Stimulated activated CD4-positive, alpha-beta T cell treated with anti-CD3 and anti-CD28 coated beads, TNF-alpha, amount 100 ng/mL, for 1 hour (primary cell): ENCODE measurements at places on chromosomes 2 and 18.

DNA sequence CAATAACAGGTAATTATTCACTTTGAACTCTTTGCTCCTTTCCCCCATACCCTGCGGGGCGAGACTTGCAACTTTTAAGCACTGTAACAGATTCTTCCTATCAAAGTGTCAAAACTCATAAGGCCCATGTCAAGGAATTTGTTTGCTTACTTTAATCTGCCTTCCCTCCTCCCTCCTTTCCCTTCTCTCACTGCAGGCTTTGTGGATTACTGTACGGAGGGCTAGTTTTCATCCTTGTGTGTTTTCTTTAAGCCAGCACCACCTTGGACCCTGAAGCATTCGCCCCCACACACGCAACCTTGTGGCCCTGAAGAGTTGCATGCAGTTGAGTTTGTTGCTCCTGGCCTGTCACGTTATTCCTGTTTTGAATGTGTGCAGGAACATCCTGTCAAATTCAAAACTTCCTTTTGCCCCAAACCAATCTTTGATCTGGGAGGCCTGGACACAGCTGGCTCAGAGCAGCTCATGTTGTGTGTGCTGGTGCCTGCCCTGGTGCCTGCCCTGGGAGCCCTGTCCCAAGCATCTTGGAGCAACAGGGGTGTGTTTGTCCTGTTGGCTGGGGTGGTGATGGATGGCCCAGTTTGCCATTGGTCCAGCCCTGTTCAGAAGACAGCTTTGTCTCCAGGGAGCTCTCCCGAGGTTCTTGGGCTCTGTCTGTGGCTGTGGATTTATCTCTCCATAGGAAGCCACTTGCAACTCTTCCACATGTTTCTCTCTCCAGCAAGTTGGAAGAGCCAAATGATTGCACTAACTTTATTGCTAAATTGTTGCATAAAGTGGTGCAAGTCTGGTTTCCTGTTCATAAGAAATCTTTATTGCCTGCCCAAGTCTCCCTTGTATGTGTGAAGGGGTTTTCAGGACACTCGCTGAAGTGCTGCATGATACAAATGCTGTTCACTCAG lies 199.6 kb downstream of the VAPA start:
- no peak for DNase-seq

DNA sequence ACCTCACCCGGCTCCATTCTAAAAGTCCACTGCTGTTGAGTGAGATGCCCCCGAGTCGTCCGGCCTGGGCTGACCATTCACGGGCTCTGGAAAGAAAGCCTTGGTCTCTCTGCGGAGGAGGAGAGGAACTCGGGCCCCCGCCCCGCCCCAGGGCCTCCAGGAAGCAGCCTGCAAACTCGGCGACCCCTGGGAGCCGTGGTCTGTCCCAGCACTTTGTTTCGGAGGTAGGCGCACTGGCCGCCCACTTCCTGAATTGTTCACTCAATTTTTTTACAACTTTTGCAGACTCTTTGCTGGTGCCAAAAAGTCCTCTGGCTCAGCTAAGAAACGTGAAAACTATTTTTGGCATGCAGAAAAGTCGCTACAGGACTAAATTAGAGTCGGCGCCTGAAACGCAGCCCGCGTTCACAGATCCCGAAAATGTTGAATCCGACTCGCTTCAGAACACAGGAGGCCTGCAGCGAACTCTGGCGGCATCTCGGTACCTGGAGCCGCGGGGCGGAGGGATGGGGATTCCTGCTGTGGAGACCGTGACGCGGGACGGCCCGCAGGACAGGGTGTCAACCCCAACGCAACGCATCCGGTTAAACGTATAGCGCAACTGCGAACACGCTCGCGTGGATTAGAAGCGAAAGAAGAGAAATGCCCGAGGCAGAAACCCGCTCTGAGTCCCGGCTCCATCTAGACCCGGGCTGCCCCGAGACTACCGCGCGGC lies 1.5 kb downstream of the PXDN start:
- DNase-seq, result no peak

DNA sequence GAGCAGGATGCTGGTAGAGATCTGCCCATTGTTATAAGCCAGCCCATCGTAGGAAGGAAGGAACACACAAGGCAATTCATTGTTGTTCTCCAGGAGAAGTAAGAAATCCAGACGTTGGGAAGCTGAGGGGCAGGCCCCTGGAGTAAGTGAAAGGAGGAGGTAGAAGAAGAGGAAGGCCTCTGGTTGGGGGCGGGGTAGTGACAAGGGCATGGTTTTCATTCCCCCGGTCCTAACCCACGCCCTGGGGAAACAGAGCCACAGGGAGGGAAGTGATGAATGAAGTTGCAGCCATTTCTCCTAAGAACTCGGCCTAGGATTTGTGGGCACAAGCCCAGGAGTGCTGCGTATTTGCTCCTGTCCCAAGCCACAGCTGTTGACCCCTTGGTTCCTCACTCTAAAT lies 18.0 kb downstream of the LBH start:
- no peak for DNase-seq

DNA sequence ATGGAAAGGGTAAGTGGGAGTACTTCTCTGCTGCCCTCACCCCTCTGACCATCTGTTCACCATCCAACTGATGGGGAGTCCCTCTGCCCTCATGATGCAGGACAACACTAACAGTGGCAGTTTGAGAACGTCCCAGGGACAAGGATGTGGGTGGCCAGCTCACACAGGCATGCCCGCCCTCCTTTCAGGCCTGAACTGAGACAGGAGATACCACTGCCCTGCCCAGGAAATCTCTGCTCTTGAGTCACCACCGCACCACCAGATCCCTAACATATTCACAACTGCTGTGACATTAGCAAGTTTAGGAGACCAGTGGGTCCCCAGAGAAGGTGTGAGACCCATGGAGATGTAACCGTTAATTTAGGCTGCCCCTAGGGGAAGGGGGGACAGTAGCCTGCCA lies 66.2 kb downstream of the TRAPPC8 start:
- no peak for DNase-seq

DNA sequence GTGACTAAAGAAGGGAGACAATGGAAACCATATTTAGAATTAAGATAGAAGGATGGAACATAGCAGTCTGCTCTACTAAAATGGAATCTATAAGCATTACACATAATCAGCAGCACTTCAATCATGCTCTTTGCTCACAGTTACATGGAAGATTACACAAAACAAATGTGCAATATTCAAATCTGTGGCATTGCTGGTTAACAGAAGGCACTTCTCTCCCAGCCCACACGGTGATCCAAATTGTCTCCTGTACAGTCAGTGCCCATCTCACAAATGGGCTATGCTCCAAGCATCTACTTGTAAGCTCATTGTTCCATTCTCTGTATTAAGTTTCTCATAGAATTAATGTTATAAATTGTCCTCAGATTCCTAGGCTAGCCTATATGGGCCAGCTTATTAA lies 716.6 kb downstream of the NRXN1 start:
- DNase-seq, result no peak

DNA sequence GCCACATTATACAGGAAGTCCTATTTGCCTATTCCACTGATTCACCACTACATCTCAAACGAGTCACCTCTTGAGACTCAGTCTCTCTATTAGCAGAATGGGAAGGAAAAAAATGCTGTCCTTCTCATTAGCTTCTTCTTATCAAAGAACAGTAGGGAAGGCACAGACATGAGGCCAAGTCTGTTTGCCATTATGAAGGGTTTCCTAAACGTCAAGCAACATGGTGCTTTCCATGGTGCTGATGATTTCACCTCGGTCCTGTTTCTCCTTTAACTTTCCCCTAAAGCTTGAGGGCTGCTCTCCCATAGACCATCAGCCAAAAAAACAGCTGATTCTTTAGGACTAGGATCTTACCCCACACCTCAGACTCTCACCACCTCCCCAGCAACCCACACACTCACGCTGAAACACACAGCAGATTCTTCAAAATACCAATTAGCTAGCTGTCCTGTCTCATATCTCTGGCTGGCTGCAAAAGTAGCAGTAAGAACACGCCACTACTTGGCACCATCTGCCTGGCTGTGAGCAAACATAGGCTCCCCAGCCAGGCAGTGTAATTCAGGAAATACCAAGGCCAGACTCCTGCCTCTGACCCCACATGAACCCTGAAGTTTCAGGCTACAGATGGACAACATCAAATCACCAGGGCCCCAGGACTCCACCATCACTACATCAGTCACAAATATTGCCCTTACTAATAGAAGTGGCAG lies 30.5 kb downstream of the GALNT14 start:
- no peak for DNase-seq

DNA sequence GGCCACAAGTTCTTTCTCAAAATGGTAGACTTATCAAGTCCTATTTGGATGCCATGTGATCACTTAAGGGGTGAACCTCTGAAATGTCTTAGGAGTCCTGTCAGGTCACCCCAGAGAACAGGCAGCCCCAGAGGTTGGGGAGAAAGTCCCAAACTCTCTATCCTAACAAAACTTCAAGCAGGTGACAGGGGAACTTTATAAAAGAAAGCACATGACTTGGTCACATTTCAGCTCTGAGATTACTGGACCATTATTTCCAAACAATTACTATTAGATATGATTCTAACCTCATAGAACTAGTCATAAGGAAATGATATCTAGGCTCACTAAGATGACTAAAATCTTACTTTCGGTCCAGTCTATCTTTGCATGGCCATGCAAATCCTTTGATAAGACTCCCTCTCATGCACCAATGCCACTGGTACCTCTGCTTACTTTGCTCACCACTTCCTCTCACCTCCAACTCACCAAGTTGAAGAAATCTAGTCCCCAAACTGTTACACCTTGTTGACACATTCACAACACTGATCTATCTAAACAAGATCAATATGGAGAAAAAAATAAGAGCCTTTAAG lies 107.0 kb downstream of the GALNT14 start:
- no peak for DNase-seq

- DNase-seq, result no peak
Observed at GRCh38 chr18:3791238-3791637, 341.3 kb downstream of the TGIF1 start.

DNA sequence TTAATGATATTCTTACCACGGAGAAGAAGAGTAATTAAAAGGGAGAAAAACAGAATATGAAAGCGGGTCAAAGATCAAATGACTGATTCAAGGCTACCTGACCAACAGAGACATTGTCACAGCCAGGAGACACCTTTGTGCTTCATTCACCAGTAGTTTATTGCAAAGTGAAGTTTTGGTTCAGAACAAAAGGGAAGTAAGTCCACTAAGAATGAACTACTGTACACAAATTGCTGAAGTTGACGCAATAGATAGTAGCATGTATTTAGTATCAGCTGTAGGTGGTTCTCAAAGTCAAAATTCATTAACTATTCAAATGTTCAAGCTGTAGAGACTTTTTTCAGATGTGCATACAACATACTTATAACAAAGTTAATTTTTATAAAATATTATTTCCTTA lies 64.7 kb upstream of the COX7A2L start:
- DNase-seq, result no peak

DNA sequence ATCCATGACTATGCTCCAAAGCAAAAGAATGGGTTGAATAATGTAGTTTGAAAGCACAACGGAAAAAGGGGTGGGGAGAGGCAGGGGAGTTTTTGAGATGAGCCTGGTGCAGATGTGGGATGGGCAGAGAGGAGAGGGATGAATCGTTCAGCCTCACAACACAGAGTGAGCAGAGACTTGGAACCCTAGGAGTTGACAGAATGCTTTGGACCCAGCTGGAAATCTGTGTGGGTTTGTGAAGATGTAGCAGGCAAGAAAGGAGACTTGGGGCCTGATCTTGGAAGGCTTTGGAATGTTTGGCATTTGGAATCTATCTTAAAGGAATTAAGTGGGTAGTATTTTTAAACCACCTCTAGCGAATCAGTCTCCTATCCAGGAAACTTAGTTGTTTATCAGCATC lies 66.0 kb upstream of the KCTD1 start:
- no peak for DNase-seq

- DNase-seq, result no peak
Observed at GRCh38 chr2:65788556-65788955, 356.2 kb upstream of the SPRED2 start.

DNA sequence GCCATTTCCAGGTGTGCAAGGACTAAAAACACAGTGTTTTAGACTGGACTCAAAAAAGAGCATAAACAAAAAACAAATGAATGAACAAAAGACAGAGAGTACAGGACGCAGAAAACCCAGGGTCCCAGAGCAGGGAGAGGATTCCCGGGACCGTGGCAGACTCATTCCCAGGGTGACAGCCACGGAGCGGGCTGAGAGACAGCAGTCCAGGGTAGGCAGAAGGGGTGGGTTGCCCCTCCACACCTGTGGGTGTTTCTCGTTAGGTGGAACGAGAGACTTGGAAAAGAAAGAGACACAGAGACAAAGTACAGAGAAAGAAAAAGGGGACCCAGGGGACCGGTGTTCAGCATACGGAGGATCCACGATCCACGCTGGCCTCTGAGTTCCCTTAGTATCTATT lies 273.4 kb downstream of the EIPR1 start:
- no peak for DNase-seq

DNA sequence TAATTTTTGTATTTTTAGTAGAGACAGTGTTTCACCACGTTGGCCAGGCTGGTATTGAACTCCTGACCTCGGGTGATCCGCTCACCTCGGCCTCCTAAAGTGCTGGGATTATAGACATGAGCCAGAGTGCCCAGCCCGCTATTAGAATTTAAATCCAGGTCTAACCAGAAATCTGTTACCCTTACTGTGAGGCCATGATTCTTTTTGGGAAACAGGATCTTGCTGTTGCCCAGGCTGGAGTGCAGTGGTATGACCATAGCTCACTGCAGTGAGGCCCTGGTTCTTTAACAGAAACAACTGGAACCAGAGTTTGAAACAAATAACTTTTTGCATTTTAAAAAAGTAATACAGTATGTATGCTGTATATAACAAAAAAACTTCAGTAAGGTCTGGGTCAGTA lies 75.7 kb downstream of the NOL10 start:
- DNase-seq, result no peak

DNA sequence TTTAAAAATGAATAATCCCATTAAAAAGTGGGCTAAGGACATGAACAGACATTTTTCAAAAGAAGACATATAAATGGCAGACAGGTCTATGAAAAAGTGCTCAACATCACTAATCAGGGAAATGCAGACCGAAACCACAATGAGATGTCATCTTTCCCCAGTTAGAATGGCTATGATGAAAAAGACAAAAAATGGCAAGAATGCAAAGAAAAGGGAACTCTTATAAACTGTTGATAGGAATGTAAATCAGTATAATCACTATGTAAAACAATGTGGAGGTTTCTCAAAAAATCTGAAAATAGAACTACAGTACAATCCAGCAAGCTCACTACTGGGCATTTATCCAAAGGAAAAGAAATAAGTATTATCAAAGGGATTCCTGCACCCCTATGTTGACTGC lies 169.2 kb downstream of the METTL4 start:
- DNase-seq, result no peak

DNA sequence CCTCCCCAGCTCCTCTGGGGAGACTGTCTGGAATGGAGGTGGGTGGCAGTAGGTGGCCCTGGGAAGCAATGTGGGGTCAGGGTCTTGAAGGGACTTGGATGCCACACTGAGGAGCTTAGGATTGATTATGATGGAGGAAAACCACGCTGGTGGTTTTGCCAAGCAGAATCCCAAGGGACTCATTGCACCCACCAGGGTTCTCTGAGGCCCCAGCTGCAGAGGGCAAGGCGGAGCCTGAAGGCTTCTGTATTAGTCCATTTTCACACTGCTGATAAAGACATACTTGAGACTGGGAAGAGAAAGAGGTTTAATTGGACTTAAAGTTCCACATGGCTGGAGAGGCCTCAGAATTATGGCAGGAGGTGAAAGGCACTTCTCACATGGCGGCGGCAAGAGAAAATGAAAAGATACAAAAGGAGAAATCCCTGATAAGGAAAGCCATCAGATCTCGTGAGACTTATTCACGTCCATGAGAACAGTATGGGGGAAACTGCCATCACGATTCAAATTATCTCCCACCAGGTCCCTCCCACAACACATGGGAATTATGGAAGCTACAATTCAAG lies 87.2 kb upstream of the YWHAQ start:
- no peak for DNase-seq

- no peak for DNase-seq
Observed at GRCh38 chr2:19116918-19117317, 241.5 kb downstream of the OSR1 start.
